ENCODE measurements at places on chromosomes 2 and 18.

DNA sequence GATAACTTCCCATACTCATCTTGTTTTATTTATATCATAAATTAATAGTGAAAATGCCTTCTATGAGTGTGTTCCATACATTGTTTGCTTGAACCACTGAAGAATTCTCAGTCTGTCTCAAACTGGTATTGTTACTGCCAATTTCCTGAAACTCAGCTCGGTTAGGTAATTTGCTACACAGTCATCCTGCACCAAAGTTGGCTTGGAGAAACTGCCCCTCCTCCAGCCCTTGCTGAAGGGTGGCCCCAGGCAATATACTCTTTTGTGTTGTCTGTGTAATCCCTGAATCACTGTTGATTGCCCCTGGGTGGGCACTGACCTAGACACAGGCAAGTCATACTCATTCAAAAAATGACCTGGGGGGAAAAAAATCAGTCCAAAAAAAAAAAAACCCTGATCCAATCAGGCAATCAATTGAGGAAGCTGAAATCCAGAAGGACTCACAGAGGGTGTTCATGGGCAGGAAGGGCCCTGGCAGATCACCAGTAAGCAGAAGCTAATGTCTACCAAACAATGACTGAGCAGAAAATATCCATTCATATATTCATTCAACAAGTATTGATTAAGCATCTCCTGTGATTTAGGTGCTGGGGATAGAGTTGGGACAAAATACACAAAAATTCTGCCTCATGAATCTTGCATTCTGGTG is 3.8 kb upstream of the SESTD1 start:
- DNase-seq: no peak

DNA sequence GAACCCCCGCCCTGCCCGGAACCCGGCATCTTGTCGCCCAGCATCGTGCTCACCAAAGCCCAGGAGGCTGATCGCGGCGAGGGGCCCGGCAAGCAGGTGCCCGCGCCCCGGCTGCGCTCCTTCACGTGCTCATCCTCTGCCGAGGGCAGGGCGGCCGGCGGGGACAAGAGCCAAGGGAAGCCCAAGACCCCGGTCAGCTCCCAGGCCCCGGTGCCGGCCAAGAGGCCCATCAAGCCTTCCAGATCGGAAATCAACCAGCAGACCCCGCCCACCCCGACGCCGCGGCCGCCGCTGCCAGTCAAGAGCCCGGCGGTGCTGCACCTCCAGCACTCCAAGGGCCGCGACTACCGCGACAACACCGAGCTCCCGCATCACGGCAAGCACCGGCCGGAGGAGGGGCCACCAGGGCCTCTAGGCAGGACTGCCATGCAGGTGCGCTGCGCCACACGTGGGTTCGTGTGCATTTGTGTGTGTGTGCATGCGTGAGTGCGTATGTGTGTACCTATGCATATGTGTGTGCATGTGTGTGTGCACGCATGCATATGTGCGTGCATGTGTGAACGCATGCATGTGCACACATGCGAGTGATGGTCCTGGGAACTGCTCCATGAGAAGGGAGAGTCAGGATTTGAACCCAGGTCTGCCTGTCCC is 47.1 kb upstream of the ATG16L1 start:
- no peak for DNase-seq

GRCh38 chr18:58590839-58591238 is 38.1 kb downstream of the ALPK2 start:
- no peak for DNase-seq

DNA sequence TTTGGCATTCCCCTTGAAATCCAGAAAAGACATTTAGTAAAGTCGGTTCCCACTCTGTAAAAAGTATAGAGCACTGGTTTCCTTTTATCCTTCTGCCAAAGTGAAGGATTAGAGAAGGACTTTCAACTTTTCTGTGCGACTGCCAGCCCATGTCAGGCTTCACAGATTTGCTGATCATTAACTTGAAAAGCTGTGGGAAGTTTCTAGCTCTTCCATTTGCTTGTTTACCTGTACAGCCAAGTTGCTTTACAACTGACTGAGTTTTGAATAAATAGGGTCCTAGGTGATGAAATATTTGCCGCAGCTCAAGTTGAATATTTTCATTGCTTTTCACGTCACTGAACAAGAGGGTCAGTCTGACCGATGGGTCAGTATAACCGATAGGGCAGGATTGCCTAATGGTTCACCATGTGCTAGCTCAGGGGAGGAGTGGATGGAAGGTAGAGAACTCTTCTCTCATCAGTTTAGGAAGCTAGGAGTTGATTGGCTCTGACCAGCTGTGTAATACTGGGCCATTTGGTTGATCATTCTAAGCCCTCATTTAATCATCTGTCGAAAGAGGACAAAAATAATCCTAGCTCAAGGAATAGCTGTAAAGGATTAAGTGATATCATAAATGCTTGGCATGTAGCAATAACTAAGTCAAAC is 30.4 kb downstream of the UPP2 start:
- no peak for DNase-seq

GRCh38 chr2:66432801-66433694 is 1.9 kb upstream of the MEIS1 start:
- no peak for DNase-seq

- no peak for DNase-seq
Measured at GRCh38 chr2:238928520-238929241, 80.8 kb downstream of the TWIST2 start.

GRCh38 chr2:48176876-48177275 is 270.6 kb upstream of the FBXO11 start:
- no peak for DNase-seq

DNA sequence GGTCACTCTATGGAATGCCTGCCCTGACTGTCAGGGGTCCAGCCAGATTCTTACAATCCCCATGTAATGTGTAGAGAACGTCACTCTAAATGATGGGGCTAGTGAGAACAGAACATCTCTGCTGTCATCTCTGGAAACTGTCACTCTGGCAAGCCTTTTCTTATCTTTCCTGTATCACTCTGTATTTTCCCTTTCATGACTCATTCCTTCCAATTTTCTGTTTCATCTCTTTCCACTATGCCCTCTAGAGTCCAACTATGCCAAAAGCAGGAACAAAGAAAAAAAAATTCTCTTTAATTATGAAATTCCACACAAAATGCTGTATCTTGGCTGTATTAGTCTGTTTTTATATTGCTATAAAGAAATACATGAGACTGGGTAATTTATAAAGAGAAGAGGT is 608.8 kb downstream of the ADCYAP1 start:
- DNase-seq: no peak

GRCh38 chr18:35386600-35387100 is 9.5 kb upstream of the ZNF396 start:
- DNase-seq: no peak

DNA sequence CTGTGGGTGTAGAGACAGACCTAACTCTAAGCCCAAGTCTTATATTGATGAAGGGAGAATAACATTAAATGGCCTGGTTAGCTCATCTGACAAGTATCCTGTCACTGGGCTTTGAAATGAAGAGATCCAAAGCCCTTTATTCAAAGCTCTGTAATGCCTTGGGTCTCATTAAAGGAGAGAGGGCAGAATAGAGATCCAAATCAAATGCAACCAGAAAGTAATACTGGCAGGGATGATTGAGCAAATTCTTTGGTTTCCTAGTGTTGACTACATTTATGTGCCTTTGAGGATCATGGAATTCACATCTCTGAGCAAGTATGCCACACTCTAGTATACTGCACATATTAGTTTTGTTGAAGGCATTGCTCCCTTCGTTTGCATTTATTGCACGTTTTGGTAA is 147.9 kb upstream of the CAVIN2 start:
- no peak for DNase-seq

GRCh38 chr2:19125901-19126680 is 232.3 kb downstream of the OSR1 start:
- DNase-seq: no peak

- no peak for DNase-seq
Measured at GRCh38 chr2:121561617-121562268, 31.1 kb downstream of the RNU4ATAC start.

- DNase-seq: no peak
Measured at GRCh38 chr2:27323596-27324285, 844 bp upstream of the MPV17 start.

- no peak for DNase-seq
Measured at GRCh38 chr18:2075499-2075898, 495.8 kb downstream of the METTL4 start.

DNA sequence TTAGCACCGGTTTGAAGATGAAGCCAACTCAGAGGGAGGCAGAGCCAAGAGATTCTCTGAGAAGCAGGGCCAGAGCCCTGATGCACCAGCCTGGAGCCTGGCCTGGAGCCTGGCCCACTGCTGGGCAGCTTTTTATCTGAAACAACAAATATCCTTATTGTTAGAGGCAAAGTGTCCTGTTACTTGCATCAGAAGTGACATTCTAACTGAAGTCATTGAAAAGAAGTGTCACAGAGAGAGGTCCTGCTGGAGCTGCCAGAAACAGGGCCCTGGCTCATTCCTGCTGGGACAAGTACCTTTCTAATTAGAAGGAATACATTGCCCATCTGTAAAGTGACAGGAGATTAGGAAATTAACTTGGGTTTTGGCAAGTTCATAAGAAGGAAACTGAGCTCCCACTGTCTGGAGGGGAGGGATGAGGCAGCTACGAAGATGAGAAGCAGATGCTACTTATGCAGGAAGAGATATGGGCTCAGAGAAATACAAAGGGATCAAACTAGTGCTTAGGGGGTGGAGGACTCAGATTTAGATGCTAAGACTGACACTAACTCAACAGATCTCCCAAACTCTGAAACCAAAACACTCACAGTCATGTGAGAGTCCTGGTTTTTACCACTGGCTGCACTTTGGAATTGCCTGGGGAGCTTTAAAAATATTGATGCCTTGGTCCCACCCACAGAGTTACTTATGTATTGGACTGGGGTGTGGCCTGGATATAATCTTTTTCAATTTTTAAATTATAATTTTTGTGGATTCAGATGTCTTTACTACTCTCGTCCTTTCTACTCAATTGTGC is 11.0 kb upstream of the HK2 start:
- DNase-seq: no peak

- no peak for DNase-seq
Measured at GRCh38 chr2:190882411-190882766, 1.8 kb downstream of the GLS start.

DNA sequence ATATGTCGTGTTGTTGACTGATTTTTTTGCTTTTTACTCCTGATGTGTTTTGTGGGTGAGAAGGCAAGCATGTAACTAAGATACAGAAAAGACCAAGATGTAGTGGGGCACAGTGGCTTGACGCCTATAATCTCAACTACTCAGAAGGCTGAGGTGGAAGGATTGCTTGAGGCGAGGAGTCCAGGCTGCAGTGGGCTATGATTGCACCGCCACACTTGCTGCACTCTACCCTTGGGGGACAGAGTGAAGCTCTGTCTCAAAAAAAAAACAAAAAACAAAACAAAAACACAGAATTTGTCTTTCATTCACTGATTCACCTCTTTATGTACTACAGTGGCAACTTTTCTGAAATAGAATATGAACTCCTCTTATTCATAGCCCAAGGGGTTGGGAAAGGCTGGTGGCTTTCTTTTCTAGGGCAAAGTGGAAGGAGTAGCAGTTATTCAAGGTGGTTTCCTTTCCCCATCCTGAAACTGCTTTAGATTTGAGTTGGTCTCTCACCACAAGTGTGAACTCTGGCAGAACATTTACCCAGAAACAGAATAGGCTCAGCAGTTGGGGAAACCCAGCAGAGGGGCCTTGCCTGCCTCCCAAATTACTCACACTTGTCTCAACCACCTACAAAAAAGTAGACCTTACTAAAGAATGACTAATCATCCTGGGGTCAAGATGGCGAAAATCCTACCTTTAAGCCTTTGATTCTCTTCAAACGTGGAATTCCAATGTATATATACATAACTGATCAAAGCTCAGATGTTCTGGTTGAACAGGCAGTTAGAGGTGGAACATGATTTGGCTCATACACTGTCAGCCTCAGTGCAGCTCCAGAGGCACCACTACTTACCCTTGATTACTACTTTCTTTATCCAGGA is 6.5 kb downstream of the TANK start:
- no peak for DNase-seq

DNA sequence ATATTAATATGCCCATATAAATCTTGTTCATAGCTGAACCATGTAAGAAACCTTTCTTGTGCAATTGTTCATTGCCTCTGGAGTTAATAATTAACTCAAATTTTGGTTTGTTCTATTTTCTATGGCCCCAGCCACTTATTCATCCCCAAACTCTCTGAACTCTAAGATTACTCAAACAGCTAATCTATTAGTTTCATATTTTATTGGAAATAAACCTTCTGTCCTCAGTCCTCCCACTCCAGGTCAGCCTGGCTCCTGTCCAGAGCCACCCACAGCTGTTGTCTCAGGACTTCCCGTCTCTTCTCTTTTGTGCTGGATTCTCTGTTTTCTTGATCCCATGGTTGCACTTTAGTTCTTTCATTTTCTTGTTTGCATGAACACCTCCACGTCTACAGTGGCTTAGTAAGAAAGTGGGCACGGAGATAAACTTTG is 4.4 kb upstream of the RNF103 start:
- no peak for DNase-seq

DNA sequence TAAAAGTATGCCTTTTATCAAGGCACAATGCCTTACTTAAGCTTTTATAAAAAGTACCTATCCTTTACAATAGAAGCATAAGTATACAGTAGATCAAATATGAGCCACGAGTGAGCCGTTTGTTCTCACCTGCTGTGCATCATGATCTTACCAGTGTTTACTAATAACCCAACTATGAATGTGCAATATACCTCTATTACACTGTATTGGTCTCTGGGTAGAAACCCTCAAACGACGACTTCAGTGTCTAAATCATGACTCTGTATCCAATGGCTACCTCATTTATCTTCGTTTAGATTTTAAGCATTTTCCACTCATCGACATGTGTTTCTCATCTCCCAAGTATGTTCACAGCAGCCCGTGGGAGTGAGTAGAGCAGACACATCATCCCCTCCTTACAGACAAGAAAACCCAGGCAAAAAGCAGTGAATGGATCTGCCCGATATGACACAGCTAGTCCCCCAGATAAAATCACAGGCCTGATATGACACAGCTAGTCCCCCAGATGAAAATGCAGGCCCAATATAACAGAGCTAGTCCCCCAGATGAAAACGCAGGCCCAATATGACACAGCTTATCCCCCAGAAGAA is 279.8 kb downstream of the TNS1 start:
- DNase-seq: no peak

- no peak for DNase-seq
Measured at GRCh38 chr2:186605041-186605440, 15.2 kb downstream of the ITGAV start.

DNA sequence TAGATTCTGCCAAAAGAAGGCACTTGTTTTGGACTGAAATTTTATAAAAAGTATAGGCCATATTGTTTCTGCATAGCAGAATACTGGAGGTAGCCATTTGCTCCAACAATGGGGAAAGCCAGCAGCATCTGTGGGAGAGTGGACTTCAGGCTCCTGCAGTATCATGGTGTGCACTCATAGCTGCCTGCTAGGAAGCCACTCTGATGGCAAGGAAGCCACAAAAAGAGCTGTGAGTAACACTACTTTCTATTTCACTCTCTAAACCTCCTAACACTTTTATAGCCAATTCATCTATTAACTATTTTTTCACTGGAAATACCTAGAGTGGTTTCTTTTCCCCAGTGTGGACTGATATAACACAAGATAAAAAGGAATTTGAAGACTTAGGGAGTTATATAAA is 144.4 kb upstream of the KCNJ3 start:
- no peak for DNase-seq

- DNase-seq: no peak
Measured at GRCh38 chr2:44079686-44080085, 83.9 kb upstream of the LRPPRC start.
